ENCODE measurements at places on chromosomes 7 and 10. TPM values are rescaled to one million over a fixed set of nuclear protein-coding genes. Genes with fewer than 3 reads are reported as not detected.

Gene TFPI2
- total RNA-seq: 7.8 TPM

Gene RBP3
- total RNA-seq: not detected

Gene PRLHR
- total RNA-seq: not detected

Gene KRIT1
- total RNA-seq: 45.7 TPM

- no peak for DNase-seq
These were observed 71.9 kb upstream of the STK17A start for GRCh38 chr7:43511029-43511428.

DNA sequence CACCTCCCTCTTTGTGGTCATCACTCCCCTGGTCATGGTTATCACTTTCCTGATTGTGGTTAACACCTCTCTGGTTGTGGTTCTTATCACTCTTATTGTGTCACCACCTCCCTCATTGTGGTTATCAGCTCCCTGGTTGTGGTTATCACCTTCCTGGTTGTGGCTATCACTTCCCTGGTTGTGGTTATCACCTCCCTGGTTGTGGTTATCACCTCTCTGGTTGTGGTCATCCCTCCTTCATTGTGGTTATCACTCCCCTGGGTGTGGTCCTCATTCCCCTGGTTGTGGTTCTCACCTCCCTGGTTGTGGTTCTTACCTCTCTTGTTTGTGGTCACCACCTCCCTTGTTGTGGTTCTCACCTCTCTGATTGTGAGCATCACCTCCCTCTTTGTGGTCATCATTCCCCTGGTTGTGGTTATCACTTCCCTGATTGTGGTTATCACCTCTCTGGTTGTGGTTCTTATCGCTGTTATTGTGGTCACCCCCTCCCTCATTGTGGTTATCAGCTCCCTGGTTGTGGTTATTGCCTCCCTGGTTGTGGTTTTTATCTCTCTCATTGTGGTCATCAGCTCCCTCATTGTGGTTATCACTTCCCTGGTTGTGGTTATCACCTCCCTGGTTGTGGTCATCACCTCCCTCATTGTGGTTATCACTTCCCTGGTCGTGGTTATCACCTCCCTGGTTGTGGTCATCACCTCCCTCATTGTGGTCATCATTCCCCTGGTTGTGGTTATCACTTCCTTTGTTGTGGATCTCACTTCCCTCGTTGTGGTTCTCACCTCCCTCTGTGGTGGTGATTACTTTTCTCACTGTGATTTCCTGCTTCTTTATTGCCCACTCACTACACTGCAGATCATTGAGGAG lies 106.7 kb downstream of the GPR26 start:
- DNase-seq: no peak

- DNase-seq: no peak
These were observed 77.9 kb downstream of the ZMIZ1 start for GRCh38 chr10:79146611-79147130.

DNA sequence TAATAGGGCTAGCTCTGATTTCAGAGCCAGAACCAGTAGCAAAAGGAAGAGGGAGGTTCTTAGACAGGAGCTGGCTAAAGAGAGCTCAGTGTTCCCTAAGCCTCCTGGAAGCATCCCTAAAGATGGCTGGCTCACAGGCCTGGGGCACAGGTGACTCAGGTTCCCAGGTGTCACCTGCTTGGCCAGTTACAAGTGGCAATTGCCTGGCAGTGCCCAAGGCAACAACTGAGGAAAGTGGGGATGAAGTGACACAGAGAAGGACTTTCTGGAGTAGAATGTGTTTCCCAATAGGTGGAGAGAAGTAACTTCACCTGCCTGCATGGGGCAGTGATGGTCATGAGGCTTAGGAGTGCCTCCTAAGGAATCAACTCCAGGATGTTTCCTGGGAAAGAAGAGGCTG lies 66.5 kb upstream of the EEPD1 start:
- DNase-seq: no peak

DNA sequence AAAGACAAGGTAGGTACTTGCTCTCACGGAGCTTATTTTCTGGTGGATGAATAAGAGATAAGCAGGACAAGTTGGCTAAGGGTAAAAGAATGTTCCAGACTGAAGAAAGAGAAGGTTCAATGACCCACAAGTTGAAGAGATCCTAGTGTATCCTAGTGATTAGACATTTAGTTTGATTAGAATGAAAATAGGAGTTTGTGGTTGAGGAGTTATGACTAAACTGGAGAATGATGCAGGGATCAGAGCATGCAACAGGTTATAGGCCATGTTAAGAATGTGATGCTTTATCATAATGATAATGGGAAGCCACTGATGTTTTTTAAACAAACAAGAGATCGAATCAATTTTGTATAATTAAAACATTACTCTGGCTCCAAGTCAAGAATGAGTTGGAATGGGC lies 357.2 kb downstream of the HPSE2 start:
- no peak for DNase-seq

GRCh38 chr10:97811958-97812357 lies 37.7 kb upstream of the GOLGA7B start:
- DNase-seq: peak; percentile 36

GRCh38 chr7:12127455-12127854 lies 83.6 kb upstream of the TMEM106B start:
- no peak for DNase-seq

DNA sequence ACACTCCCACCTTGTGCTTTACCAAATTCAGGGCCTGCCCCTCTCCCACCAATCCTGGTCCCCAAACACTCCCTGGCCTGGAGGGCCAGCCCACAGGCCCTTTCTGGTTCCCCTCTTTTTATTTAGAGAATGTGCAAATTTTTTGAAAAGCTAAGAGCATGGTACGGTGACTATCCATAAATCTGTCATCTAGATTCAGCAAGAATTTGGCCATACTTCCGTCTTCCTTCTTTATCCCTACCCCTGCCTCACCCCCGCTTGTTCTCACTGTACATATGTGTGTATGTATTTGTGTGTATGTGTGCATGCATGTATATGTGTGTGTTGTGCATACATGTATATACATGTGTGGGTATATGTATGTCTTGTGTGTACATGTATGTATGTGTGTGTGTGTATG lies 8.1 kb upstream of the TBRG4 start:
- no peak for DNase-seq

GRCh38 chr7:127819975-127820731 lies 168.2 kb downstream of the SND1 start:
- DNase-seq: peak; percentile 74

- peak; percentile 70 for DNase-seq
These were observed 7.8 kb downstream of the RNF216 start for GRCh38 chr7:5773661-5774086.

GRCh38 chr7:96599288-96599936 lies 110.2 kb downstream of the SEM1 start:
- no peak for DNase-seq

DNA sequence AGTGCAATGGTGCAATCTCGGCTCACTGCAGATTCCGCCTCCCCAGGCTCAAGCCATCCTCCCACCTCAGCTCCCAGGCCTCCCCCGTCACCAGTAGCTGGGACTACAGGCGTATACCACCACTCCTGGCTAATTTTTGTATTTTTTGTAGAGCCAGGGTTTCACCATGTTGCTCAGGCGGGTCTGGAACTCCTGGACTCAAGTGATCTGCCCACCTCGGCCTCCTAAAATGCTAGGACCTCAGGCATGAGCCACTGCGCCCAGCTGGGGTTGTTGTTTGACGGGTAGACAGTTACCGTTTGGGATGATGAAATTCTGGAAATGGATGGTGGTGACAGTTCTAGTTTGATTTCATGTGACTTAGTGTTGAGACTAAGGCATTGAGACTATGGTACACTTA lies 15.3 kb downstream of the CALML3 start:
- DNase-seq: no peak

DNA sequence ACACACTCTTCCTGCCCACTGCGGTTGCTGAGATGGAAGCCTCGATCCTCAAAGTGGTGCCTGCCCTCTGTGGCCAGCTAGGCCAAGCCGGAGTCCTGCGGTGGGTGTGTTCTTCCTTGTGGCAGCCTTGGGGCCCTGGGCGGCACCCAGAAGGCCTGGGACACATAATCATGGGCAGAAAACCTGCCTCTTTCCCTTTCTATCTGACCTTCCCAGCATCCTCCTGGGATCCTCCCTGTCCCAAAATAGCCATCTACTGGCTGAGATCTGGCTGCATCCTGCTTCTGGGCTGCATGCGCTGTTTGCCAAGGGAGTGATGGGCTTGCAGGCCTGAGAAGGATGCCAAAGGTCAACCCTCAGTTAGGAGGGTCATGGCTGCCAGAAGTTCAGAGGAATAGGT lies 23.9 kb downstream of the COL13A1 start:
- DNase-seq: no peak

DNA sequence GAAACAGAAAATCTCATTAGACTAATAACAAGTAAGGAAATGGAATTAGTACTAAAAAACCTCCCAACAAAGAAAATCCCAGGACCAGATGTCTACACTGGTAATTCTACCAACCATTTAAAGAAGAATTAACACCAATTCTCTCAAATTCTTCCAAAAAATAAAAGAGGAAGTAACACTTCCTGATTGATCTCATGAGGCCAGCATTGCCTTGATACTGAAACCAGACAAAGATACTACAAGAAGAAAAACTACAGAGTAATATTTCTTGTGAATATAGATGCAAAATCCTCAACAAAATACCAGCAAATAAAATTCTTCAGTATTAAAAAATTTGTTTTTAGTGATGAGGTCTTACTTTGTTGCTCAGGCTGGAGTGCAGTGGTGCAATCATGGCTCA lies 21.3 kb downstream of the GCK start:
- no peak for DNase-seq

DNA sequence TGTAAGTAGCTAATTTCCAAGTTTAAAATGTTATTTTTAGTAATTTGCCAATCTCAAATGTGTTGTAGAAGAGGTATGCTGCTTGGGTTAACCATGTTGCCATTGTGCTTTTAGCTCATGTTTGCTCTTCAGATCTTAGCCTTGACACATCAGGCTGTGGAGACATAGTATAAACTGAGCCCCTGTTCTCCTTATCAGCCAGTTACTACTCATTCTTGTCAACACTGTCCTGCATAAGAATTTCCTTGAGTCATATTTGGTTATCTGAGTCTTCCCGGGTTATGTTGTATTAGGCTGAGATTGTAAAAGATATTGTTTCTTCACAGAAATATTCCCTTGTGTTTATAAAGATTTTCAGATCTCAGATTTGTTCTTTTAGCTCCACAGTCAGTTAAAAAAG lies 4.1 kb downstream of the SSBP1 start:
- DNase-seq: no peak

DNA sequence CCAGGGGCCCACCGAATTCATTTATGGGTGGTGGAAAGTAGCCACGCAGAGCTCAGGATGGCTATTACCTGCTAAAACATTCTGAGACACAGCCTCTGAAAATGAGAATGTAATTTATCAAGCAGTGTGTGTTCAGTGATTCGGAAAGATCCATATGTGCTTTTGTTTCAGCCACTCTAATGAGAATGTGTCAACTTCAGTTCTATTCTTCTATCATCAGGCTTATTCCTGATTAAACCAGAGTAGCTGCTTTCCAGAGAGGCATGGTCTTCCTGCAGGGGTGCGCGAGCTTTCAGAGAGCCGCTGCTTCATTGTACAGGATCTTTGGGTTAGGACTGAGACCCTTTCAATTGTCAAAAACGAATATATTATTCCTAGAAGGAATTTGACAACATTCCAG lies 167.6 kb downstream of the OTUD1 start:
- no peak for DNase-seq
